ENCODE measurements at places on chromosomes 16 and 17. TPM values are rescaled to one million over a fixed set of nuclear protein-coding genes. Genes with fewer than 3 reads are reported as not detected.

Gene PRAC1
- total RNA-seq = not detected

Gene KCNH6
- total RNA-seq = not detected

Gene DYNLRB2
- not detected for total RNA-seq

Gene PRAC2
- total RNA-seq = not detected

Gene RAMP2
- total RNA-seq = 2.1 TPM

Gene NUDT21
- 135 TPM for total RNA-seq

Gene CCL8
- total RNA-seq = not detected

Gene CDR2L
- 15.7 TPM for total RNA-seq

Gene TMEM132E
- not detected for total RNA-seq

Gene NACA2
- total RNA-seq = not detected

DNA sequence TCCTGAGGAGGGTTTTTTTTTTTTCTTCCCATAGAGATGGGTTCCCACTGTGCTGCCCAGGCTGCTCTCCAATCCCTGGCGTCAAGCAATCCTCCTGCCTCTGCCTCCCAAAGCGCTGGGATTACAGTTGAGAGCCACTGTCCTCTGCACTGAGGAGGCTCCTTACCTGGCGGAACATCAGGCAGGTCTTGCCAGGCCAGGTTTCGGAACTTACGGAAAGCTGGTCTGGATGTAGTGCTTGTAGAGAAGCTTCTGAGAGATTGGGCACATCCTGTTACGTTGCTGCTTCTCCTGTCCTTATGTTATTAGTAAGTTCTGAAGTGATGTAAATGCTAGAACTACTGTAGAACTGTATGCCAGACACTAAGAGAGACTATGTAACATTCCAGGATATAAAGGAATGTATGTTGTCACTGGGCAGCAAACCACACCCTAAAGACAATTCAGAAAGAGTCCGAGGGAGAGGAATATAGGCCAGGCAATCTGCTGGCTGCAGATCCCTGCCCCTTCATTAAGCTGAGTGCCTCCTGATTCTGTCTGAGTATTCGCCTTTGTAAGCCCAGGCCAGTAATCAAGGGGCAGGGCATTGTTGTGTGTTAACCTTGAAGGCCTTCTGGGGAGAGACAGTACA lies 21.1 kb downstream of the ETV4 start:
- no peak for DNase-seq

- no peak for DNase-seq
These were observed 258.6 kb downstream of the CEP112 start for GRCh38 chr17:65933290-65933689.

- peak; percentile 29 for DNase-seq
These were observed 119.2 kb upstream of the CACNG5 start for GRCh38 chr17:66715745-66716156.

DNA sequence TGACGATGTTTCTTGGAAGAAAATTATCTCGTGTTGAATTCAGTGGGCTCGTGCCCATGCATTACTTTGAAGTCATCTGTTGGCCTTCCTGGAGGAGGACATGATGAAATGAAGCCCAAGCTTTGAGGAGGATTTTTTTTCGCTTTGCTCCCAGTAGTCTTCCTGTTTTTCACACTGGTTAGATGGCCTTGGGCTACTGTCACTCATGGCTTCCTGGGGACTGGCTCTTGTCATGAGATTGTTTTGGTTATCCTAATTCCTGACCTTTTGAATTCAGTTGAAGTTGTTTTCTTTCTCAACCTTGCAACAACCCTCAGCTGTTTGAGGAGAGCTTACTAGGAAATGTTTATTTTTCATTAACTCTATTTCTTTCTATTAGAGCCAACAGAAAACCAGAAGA lies 430.7 kb downstream of the HS3ST3B1 start:
- no peak for DNase-seq

DNA sequence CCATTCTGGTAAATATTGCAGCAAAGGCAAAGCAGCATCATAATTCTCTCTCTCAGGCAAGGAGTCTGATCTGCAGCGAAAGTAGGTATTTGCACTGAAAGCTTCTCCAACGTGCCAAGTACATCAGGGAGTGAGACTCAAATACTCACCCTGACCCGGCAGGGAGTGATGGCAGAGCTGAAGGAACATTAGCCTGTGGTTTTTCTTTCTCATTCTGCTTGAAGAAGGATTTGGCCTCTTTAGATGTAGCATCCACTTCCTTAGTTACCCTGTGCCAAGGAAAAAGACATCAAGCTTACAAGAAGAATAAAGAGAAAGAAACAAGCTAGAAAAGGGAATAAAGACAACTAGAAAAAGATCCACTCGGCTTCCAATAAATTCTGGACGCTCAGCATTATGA lies 38.4 kb downstream of the CFDP1 start:
- DNase-seq = no peak

GRCh38 chr17:43878260-43879175 lies 28.8 kb downstream of the MPP2 start:
- peak; percentile 19 for DNase-seq

- DNase-seq = no peak
These were observed 51.3 kb upstream of the FBXO47 start for GRCh38 chr17:39018267-39019134.

- DNase-seq = no peak
These were observed 8.9 kb upstream of the SLC5A11 start for GRCh38 chr16:24836836-24837235.

DNA sequence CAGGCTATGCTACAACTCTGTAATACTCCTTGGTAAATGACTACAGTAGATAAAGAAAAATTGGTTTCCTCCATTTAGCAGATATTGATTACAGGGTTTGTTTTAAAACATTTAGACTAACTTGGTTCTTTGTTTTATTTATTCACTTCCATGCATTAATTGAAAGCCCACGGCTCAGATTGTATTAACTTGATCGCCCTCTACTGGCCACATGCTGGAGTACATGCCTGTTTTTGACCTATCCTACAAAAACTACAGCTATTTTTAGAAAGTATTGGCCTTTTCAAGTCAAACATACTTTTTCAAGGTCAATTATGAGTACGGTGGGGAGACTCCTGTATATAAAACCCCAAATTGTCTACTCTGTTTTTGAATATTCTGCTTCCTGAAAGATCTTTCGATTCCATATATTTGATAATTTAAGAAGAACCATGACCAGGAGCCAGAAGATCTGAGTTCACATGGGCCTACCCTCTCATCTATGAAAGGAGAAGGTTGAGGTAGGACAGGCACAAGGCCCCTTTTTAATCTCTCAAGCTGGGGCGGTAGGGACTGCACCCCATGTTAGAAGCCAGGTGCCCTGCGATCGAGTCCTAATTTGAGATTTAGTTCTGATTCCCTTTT lies 51.8 kb downstream of the CA10 start:
- DNase-seq = no peak

- no peak for DNase-seq
These were observed 2.0 kb downstream of the RRAD start for GRCh38 chr16:66923247-66923731.

DNA sequence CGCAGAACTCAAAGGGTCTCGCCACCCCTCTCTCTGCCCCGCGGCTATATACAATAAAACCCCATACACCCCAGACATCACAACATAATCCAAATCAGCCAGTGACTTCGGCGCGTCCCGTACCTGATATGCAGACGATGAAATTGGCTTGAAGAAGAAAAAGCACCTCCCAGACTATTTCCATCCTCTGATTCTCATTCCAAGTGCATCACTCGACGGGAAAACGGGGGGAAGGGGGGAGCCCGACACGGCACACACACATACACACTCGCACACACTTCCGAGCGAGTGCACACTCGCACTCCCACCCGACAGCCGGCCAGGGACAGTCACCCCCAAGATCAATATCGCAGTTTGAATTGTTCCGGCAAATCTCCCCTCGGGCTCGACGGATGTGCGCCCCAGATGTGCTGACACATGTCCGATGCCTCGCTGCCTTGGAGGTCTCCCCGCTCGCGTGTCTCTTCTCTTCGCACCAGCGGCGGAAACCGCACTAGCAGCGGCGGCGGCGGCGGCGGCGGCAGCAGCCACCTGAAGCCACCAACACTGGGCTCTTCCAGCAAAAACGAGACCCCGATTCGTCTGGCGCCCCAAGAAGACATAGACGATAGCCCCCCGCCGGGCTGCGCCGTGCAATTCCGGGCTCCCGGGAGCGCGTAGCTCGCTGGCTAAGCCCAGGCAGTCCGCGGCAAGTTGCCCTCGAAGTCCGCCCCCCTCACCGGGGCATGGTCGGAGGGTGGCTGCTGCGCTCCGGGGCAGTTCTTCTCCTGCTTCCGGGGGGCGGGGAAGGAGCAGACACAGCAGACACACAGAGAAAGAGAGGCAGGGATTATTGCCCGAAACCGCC lies 688 bp downstream of the CA10 start:
- no peak for DNase-seq

GRCh38 chr17:30942308-30943079 lies 20.7 kb downstream of the ADAP2 start:
- DNase-seq = no peak

DNA sequence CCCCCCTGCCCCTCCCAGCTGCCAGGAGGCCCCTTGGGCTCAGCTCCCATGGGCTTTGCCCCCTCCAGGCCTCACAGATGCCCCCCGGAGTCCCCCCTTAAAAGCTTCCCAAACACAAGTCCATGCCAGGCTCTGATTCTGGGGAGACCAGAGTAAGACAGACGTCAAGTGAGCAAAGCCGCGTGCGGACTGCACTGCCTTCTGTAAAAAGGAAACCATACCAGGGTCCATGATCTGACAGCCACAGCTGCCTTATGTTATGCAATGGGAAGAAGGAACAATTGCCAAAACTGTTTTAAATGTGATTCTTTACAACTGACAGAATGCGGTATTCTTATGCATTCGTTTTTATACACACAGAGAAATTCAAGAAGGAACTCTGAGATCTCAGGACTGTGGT lies 17.9 kb upstream of the HEXD start:
- DNase-seq = no peak

DNA sequence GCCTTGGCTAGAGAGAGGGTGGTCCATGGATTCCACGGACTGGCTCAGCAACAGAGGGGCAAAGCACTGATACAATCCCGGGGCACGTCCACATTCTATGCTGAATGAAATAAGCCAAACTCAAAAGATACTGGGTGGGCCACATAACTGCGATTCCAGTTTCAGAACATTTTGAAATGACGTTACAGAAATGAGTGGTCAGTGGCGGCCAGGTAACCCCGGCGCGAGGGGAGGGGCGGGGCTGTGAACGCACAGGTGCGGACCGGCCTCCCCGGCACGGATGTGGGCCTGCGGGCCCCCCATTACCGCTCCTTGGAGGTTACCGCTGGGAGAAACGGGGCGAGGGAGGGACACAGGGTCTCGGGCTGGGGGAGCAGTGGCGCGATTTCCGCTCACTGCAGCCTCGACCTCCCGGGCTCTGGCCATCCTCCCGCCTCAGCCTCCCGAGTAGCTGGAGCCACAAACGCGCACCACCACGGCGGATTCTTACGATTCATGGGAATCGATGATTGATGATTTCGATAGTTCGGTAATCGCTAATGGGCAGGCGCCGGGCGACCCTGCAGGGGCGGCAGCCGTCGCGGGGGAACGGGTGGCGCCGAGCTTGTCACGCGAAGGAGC lies 559 bp downstream of the MVD start:
- no peak for DNase-seq

DNA sequence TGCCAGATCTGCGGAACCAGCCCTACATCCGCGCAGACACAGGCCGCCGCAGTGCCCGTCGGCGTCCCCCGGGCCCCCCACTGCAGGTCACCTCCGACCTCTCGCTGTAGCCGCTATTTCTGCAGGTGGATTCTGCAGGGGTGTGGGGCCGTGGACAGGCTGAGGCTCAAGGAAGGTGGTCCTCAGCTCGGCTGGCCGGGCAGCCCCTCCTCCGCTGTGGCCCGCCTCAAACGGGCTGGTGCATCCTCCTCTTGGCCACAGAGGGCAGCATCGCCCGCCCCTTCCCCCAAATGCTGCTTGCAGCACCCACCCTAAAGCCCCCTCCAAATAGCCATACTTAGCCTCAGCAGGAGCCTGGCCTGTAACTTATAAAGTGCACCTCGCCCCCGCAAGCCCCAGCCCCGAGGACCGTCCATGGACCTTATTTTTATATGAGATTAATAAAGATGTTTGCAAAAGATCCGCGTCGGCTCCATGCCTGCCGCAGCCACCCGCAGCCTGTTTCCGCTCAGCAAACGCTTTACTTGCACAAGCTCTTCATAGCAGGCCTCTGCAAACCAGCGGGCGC lies 14.9 kb downstream of the SPATA32 start:
- DNase-seq = no peak

- DNase-seq = no peak
These were observed 7.6 kb downstream of the CLTC start for GRCh38 chr17:59627274-59627673.

- no peak for DNase-seq
These were observed 19.0 kb upstream of the RMI2 start for GRCh38 chr16:11326084-11326736.

GRCh38 chr17:80380068-80380467 lies 34.9 kb upstream of the ENDOV start:
- DNase-seq = no peak

- no peak for DNase-seq
These were observed 3.4 kb upstream of the PITPNM3 start for GRCh38 chr17:6559753-6560215.

- no peak for DNase-seq
These were observed 15.7 kb upstream of the MTSS2 start for GRCh38 chr16:70701596-70701995.

Measured in pulmonary artery endothelial cell (primary cell).